ENCODE measurements at places on chromosomes 6 and 20.

DNA sequence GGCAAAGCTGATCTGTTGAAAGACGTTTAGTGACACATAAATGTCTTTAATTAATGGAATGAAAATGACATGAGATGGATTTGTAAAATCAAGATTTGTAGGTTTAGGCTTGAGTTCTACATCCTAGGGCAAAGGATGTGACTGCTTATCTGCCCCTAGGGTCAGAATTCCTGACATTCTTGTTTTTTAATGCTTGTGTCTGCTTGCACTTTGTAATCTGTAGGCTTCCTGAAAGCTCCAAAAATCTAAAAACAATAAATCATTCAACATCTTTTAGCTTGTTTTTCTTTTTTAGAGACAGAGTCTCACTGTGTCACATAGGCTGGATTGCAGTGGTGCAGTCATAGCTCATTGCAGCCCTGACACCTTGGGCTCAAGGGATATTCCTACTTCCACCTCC lies 107.9 kb upstream of the MLIP start:
- DNase-seq: no peak
- peaks cover 12% of the 10 kb centered on the region for H3K27me3 ChIP-seq
- no peak overlapping the region for H3K27ac ChIP-seq
- no peak overlapping the region for H3K4me3 ChIP-seq

GRCh38 chr20:13243826-13244376 lies 22.8 kb downstream of the ISM1 start:
- H3K27me3 ChIP-seq: no peaks in the 10 kb centered on the region
- no peak overlapping the region for H3K27ac ChIP-seq
- H3K4me1 ChIP-seq: peaks cover 28% of the 10 kb centered on the region

DNA sequence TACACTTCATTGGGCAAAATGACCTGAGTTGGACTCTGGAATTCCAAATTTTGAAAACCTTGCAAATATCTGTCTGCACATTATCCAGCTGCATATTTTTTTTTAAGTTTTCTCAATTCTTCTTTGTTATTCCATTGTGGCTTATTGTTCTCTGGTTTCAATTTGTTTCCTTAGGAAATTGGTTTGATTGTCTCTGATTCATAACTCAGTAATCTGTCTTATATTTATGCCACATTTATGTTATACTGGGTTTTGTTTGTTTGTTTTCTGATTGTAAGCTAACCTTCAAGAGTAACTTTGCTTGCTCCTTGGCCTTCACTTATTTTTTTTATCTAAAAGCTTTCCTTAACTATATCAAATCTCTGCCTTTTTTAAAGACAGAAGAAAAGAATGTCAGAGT lies 193.3 kb upstream of the PLCB4 start:
- H3K4me1 ChIP-seq: no peaks in the 10 kb centered on the region
- no peaks in the 10 kb centered on the region for H3K36me3 ChIP-seq
- no peak overlapping the region for H3K27ac ChIP-seq
- no peak for DNase-seq
- no peak overlapping the region for H3K4me3 ChIP-seq

GRCh38 chr20:47043086-47043485 lies 148.4 kb downstream of the EYA2 start:
- H3K36me3 ChIP-seq: no peaks in the 10 kb centered on the region
- DNase-seq: no peak
- peaks cover 16% of the 10 kb centered on the region for H3K27me3 ChIP-seq
- H3K27ac ChIP-seq: no peak overlapping the region
- H3K4me1 ChIP-seq: no peaks in the 10 kb centered on the region
- no peak overlapping the region for H3K4me3 ChIP-seq

DNA sequence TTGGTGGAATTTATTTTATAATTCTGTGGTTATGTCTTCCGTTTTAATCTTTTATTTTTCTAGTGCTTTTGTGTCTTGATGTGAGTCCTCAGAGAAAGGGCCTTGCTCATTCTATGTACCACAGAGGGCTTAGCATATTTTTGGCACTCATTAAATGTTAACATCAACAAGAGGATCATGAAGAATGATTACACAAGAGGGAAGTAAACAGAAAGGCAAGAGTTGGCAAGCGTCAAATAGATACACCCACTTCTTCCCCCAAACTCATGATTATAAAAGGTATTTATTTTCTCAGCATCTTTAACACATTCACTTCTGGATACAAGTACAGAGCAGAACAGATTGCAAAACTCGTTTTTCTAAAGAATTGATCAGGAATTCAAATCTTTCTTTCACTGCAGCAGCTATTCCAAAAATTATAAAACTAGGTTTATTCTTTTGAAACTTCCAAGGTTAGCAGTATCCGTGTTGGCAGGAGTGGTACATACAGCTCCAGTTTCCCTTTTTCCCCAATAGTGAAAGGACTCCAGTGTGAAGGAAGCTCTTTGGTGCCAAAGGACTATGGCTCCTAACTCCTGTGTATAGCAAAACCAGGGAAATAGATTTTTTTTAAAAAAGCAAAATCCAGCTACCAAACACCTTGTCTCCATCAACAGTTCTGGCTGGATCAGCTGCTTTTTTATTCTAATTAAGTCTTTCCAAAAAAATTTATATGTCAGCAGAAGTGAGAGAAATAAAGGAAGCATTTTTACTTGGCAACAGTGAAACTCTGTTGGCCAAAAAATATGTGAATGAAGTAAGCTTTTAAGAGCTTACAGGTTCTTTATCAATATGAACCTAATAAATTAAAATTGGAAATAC lies 221.9 kb downstream of the ADGRG6 start:
- H3K36me3 ChIP-seq: no peaks in the 10 kb centered on the region
- no peak for DNase-seq
- H3K27me3 ChIP-seq: peaks cover 2% of the 10 kb centered on the region
- H3K27ac ChIP-seq: no peak overlapping the region
- H3K4me3 ChIP-seq: no peak overlapping the region
- no peaks in the 10 kb centered on the region for H3K4me1 ChIP-seq

DNA sequence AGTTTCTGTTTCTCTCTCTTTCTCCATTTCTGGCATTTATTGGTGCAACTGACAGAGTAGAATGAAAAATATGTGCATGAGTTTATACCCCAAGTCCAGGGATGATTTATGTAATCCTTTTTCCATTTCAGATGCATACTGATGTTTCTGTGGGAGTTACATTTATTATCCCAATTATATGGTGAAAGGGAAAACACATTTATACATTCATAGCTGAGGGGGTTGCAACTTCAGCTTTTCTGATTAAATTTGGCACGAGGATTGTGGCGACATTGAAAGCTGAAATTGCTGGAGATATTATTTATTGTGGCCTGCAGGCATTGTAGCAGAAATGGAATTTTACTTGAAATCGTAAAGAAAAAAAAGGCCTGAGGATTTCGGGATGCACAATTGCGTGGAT lies 31.5 kb upstream of the FNDC1 start:
- peaks cover 5% of the 10 kb centered on the region for H3K36me3 ChIP-seq
- DNase-seq: no peak
- no peak overlapping the region for H3K4me3 ChIP-seq
- H3K27ac ChIP-seq: no peak overlapping the region
- no peaks in the 10 kb centered on the region for H3K27me3 ChIP-seq

- H3K36me3 ChIP-seq: peaks cover 10% of the 10 kb centered on the region
- H3K27ac ChIP-seq: no peak overlapping the region
- H3K4me1 ChIP-seq: peaks cover 3% of the 10 kb centered on the region
- DNase-seq: no peak
- H3K27me3 ChIP-seq: no peaks in the 10 kb centered on the region
- no peak overlapping the region for H3K4me3 ChIP-seq
Observed at GRCh38 chr6:112081569-112081968, 5.7 kb downstream of the TUBE1 start.

DNA sequence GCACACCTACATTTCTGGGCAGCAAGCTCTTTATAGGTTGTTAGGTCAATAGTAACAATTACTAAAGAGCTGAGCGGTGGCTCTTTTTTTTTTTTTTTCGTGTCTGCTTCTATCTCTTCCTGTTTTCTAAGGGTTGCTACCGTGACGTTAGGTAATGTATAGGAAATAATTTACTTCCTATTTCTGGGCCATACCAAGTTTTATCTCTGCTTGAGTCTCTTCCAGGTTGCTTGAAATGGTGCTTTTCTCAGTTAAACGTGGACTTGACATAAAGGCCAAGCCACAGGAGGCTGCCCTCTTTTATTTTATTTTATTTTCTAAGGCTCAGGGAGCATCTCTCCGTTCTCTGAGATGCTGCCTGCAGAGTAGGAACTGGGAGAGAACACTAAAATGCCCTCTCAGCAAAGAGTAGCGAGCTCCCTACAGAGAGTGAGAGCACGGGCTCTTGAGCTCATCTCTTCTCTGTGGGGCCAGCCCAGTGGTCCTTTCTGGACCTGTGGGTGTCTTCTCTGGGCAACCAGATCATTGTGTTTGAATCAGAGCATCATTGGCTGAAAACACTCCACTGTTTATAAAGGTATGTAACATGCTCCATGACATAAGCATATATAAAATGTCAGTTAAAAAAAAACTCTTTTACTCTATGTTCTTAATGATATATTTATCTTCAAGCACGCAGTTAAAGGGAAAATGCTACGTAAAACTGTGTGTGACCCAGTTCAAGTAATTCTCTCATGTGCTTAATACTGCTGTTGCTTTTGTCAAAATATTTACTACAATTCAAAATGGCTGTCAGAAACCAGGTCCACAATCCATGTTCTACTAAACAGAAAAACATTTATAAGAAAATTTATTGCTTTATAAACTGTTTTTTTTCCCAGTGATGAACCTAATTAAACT lies at the start of gene ZNF831:
TSS of gene ZNF831 (plus strand) at position 191 of the 900 bp plus-strand sequence. CDS start 27,199 bp downstream, outside the sequence.
- H3K4me1 ChIP-seq: peaks cover 88% of the 10 kb centered on the region
- DNase-seq: peak; percentile 46
- no peaks in the 10 kb centered on the region for H3K36me3 ChIP-seq
- peak within 1 kb of the TSS; percentile 99 for H3K27ac ChIP-seq
- H3K27me3 ChIP-seq: no peaks in the 10 kb centered on the region
- H3K4me3 ChIP-seq: peak within 1 kb of the TSS; percentile 91

GRCh38 chr6:127301199-127301700 lies 34.6 kb downstream of the RNF146 start:
- no peak overlapping the region for H3K27ac ChIP-seq
- H3K4me1 ChIP-seq: peaks cover 32% of the 10 kb centered on the region
- DNase-seq: no peak
- H3K4me3 ChIP-seq: no peak overlapping the region
- H3K27me3 ChIP-seq: no peaks in the 10 kb centered on the region

- H3K27ac ChIP-seq: peak overlapping the region; percentile 38
- H3K27me3 ChIP-seq: no peaks in the 10 kb centered on the region
- H3K36me3 ChIP-seq: peaks cover 5% of the 10 kb centered on the region
- H3K4me1 ChIP-seq: peaks cover 47% of the 10 kb centered on the region
- no peak for DNase-seq
- H3K4me3 ChIP-seq: peak overlapping the region; percentile 44
Observed at GRCh38 chr6:130781557-130781956, 45.6 kb upstream of the SMLR1 start.

GRCh38 chr6:26045928-26046368 lies 41.3 kb upstream of the HFE start:
- H3K4me3 ChIP-seq: peak overlapping the region; percentile 95
- no peaks in the 10 kb centered on the region for H3K27me3 ChIP-seq
- peak overlapping the region; percentile 94 for H3K27ac ChIP-seq

DNA sequence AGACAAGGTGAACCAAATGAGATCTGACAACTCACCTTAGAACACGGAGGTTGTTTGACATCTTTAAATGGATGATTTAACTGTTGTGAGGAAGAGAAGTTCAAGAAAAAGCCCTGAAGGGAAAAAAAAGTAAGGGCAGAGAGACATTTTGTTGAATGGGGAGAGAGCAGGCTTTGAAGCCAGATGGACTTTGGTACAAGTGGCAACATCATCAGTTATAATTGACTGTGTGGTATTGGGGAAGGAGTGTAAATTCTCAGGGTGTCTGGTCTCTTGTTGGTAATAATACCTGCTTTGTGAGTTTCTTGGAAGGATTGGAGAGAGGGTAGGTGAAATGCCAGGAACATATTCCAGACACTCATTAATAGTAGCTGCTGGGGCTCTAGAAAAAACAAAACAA lies 21.6 kb downstream of the OGFRL1 start:
- H3K4me1 ChIP-seq: no peaks in the 10 kb centered on the region
- H3K36me3 ChIP-seq: no peaks in the 10 kb centered on the region
- no peak for DNase-seq
- no peak overlapping the region for H3K4me3 ChIP-seq
- no peaks in the 10 kb centered on the region for H3K27me3 ChIP-seq

DNA sequence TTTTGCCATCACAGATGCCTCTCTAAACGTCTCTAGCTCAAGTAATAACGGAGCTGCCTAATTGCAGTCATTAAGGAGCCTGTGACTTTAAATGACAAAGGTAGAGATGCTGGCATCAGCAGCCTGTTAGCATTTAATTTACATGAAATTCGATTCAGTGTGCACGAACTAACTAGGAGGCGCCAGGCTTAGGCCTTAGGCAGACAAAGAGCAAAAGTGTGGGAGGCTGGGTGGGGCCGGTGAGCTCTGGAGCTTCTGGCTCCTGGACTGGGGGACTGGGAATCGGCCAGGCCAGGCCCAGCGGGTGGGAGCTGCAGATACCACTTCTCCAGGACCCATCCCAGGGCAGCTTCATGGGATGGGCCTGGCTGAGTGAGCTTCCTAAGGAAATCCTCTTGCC lies 170.0 kb upstream of the AGPAT4 start:
- DNase-seq: no peak
- no peak overlapping the region for H3K27ac ChIP-seq
- no peaks in the 10 kb centered on the region for H3K36me3 ChIP-seq
- no peak overlapping the region for H3K4me3 ChIP-seq
- H3K27me3 ChIP-seq: no peaks in the 10 kb centered on the region

GRCh38 chr6:25419879-25420278 lies 140.7 kb downstream of the CARMIL1 start:
- peaks cover 27% of the 10 kb centered on the region for H3K4me1 ChIP-seq
- H3K4me3 ChIP-seq: no peak overlapping the region
- no peak overlapping the region for H3K27ac ChIP-seq
- no peak for DNase-seq
- peaks cover 13% of the 10 kb centered on the region for H3K36me3 ChIP-seq

- DNase-seq: no peak
- H3K4me3 ChIP-seq: no peak overlapping the region
- H3K4me1 ChIP-seq: no peaks in the 10 kb centered on the region
Observed at GRCh38 chr6:53103993-53104675, 38.9 kb downstream of the FBXO9 start.

GRCh38 chr20:41619360-41620100 lies 1.4 kb upstream of the CHD6 start:
- no peaks in the 10 kb centered on the region for H3K36me3 ChIP-seq
- DNase-seq: no peak
- no peaks in the 10 kb centered on the region for H3K27me3 ChIP-seq

GRCh38 chr20:62632575-62633090 lies 9.7 kb upstream of the SLCO4A1 start:
- peaks cover 2% of the 10 kb centered on the region for H3K4me1 ChIP-seq
- H3K4me3 ChIP-seq: no peak overlapping the region
- peaks cover 14% of the 10 kb centered on the region for H3K27me3 ChIP-seq
- no peak overlapping the region for H3K27ac ChIP-seq
- H3K36me3 ChIP-seq: no peaks in the 10 kb centered on the region
- no peak for DNase-seq

- no peak overlapping the region for H3K4me3 ChIP-seq
- peaks cover 33% of the 10 kb centered on the region for H3K27me3 ChIP-seq
- H3K36me3 ChIP-seq: no peaks in the 10 kb centered on the region
- DNase-seq: no peak
- no peak overlapping the region for H3K27ac ChIP-seq
Observed at GRCh38 chr20:54167909-54168872, 5.6 kb downstream of the CYP24A1 start.

- H3K27me3 ChIP-seq: no peaks in the 10 kb centered on the region
- DNase-seq: no peak
- H3K4me3 ChIP-seq: no peak overlapping the region
- H3K36me3 ChIP-seq: peaks cover 13% of the 10 kb centered on the region
Observed at GRCh38 chr6:159654483-159655098, 38.5 kb downstream of the SOD2 start.

GRCh38 chr20:46723039-46723438 lies 13.6 kb downstream of the SLC2A10 start:
- DNase-seq: no peak
- no peak overlapping the region for H3K27ac ChIP-seq
- H3K4me3 ChIP-seq: no peak overlapping the region
- H3K4me1 ChIP-seq: no peaks in the 10 kb centered on the region
